ENCODE measurements at places on chromosomes 12 and 14. TPM values are rescaled to one million over a fixed set of nuclear protein-coding genes. Genes with fewer than 3 reads are reported as not detected.

- no peak overlapping the region for H3K4me3 ChIP-seq
- H3K36me3 ChIP-seq, result no peaks in the 10 kb centered on the region
- no peaks in the 10 kb centered on the region for H3K4me1 ChIP-seq
Observed at GRCh38 chr12:90163975-90164374, 455.3 kb upstream of the ATP2B1 start.

- no peak overlapping the region for H3K27ac ChIP-seq
- DNase-seq, result peak; percentile 50
- no peak overlapping the region for H3K4me3 ChIP-seq
- H3K27me3 ChIP-seq, result no peaks in the 10 kb centered on the region
- peaks cover 12% of the 10 kb centered on the region for H3K36me3 ChIP-seq
Observed at GRCh38 chr12:26953447-26953846, 15.2 kb downstream of the FGFR1OP2 start.

- H3K4me3 ChIP-seq, result no peak overlapping the region
- peak overlapping the region; percentile 79 for H3K27ac ChIP-seq
- H3K36me3 ChIP-seq, result peaks cover 51% of the 10 kb centered on the region
- no peaks in the 10 kb centered on the region for H3K27me3 ChIP-seq
- no peak for DNase-seq
Observed at GRCh38 chr12:6964605-6965025, 5.8 kb downstream of the PHB2 start.

GRCh38 chr14:36181417-36181816 lies 4.9 kb upstream of the PTCSC3 start:
- no peaks in the 10 kb centered on the region for H3K36me3 ChIP-seq
- H3K4me3 ChIP-seq, result no peak overlapping the region
- no peaks in the 10 kb centered on the region for H3K4me1 ChIP-seq
- DNase-seq, result no peak
- H3K27ac ChIP-seq, result no peak overlapping the region
- no peaks in the 10 kb centered on the region for H3K27me3 ChIP-seq

- H3K27me3 ChIP-seq, result no peaks in the 10 kb centered on the region
- H3K36me3 ChIP-seq, result no peaks in the 10 kb centered on the region
- H3K27ac ChIP-seq, result no peak overlapping the region
Observed at GRCh38 chr12:80353254-80353653, 90.8 kb upstream of the PTPRQ start.

DNA sequence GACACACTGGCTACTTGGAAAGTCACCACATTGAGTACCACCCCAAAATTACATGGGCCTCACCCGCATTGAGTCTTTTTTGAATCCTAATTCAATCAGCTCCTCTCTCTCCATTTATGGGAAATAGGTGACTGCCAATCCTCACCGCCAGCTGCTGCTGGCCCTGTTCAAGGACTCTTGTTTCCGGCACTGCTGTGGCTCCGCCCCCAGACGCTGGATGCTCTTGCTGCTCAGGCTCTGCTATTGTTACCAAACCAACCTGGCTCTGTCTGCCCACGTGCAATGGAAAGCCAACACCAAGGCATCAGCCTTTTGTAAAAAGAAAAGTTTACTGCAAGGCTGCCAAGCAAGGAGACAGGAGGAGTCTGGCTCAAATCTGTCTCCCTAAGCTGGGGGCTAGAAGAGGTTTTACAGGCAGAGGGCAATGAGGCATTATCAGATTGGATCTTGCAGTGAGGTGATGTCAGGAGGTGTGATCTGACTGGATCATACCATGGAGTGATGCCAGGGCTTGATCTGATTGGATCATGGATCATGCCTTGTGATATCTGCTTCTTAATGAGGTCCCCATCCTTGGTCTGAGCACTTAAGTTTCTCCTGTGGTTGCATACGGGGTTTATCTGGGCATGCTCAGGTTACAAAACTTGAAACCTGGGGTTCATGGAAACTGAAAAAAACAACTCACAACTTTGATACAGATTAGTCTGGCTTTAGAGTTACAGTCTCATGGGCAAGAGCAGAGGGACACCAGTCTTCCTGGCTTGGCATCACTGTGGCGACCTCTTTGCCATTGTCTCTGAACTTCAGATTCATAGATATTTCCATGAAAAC lies 117.1 kb upstream of the SLC35F4 start:
- no peaks in the 10 kb centered on the region for H3K4me1 ChIP-seq
- H3K4me3 ChIP-seq, result no peak overlapping the region
- no peaks in the 10 kb centered on the region for H3K36me3 ChIP-seq
- DNase-seq, result peak; percentile 33

HOXC4 gene
- total RNA-seq, result 10.1 TPM

Data from muscle of leg (tissue), 16 donors.